Articular chondrocyte of knee joint (primary cell): ENCODE measurements at places on chromosomes 2 and 18. TPM values are rescaled to one million over a fixed set of nuclear protein-coding genes. Genes with fewer than 3 reads are reported as not detected.

PRKAG3 gene
- total RNA-seq: 0.11 and 0.39 TPM in 2 replicates

KCNE4 gene
- 43.4 and 63.8 TPM in 2 replicates for total RNA-seq

SPRED2 gene
- total RNA-seq: 14.2 and 14.8 TPM in 2 replicates

TEX44 gene
- total RNA-seq: not detected in 2 replicates

GKN1 gene
- total RNA-seq: 0.26 TPM in 1 of 2 replicates, not detected in the other

OST4 gene
- 201 and 215 TPM in 2 replicates for total RNA-seq

EFR3B gene
- total RNA-seq: 2.4 and 5.4 TPM in 2 replicates

ANAPC1 gene
- total RNA-seq: 45.7 and 54.5 TPM in 2 replicates

PPIL3 gene
- 47.0 and 64.2 TPM in 2 replicates for total RNA-seq

NMUR1 gene
- under 0.01 and 0.26 TPM in 2 replicates for total RNA-seq

SFT2D3 gene
- 5.2 and 6.0 TPM in 2 replicates for total RNA-seq

AGFG1 gene
- total RNA-seq: 75.3 and 80.1 TPM in 2 replicates

FAM124B gene
- 0.13 and 0.22 TPM in 2 replicates for total RNA-seq

ZNF804A gene
- total RNA-seq: 0.11 TPM in 1 of 2 replicates, not detected in the other

BUB1 gene
- total RNA-seq: 18.8 and 26.1 TPM in 2 replicates

FOXD4L1 gene
- 0.11 and 0.26 TPM in 2 replicates for total RNA-seq

MFSD6 gene
- 3.9 and 8.9 TPM in 2 replicates for total RNA-seq

TMEM247 gene
- not detected in 2 replicates for total RNA-seq

LGALSL gene
- 8.3 and 9.8 TPM in 2 replicates for total RNA-seq

DNAJC5G gene
- total RNA-seq: not detected in 2 replicates

TCF23 gene
- total RNA-seq: under 0.01 TPM in 2 replicates

SERPINB3 gene
- not detected in 2 replicates for total RNA-seq

CASP10 gene
- total RNA-seq: 0.52 and 0.86 TPM in 2 replicates

CNDP1 gene
- total RNA-seq: 0.11 and 0.26 TPM in 2 replicates
